NCI-H1048 (cell line): ENCODE measurements at places on chromosomes 5 and 9.

DNA sequence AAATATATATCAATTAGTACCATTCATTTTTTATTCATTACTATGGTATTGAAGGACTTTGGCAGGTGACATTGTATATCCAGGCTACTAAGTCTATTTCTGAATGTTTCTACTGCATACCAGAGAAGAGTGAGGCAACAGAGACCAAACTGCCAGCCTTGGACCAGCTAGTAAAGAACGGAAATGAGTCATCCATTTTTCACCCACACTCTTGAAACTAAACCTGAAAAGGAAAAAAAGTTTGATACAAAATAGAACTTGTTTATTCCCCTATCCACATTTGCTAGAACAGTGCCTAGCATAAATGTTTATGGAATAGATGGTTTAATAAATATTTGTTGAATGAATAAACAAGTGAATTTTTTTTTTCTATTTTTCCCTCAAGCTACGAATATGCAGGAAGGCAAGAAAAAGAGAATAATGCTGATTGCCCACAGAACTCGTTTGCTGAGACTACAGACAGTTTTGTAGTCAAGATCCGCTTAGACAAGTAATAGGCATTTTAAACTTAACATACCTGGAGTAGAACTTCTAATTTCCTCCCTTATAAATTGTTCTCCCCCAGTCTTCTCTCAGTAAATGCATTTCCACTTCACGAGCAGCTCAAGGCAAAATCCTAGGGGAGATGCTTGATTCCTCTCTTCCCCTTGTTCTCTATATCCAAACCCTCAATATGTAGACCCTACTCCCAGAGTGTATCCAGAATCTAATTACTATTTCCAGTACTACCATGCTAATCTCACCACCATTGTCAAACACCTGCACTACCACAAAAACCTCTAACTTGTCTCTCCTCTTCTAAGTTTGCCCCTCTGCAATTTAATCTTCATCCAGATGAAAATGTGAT is 146.2 kb upstream of the RASA1 start:
- no peak for DNase-seq

DNA sequence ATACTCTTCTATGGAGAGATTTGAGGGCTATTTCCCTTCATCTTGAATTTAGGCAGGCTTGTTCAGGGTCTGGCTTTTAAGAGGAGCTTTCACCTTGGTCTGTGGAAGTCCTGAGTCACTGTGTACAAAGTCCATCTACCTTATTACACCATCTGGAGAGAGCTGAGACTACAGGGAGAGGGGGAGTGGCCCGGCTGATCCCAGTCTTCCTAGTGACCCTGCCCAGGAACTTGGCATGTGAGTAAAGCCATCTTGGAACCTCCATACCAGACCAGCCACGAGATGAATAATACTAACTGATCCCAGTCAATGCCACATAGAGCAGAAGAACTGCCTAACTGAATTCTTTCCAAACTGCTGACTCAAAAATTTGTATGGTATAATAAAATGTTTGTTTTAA is 8.4 kb upstream of the IL6ST start:
- DNase-seq, result no peak

DNA sequence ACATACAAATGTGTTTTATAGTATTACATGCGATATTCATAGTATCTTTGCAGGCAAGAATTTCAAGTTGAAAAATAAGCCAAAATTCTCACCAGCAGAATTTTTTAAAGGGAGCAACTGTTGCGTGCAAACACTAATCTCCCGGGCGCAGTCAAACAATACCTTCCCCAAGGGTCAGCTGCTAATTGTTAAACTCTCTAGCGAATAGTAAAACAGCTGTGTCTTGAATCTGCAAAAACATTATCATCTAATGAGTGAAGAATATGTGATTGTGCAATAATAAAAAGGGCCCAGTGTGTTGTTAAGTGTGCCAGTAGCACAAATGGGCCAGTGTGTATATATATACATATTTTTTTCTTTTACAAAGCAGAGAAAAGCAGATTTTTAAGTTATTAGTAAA is 131.4 kb downstream of the CCDC192 start:
- no peak for DNase-seq

DNA sequence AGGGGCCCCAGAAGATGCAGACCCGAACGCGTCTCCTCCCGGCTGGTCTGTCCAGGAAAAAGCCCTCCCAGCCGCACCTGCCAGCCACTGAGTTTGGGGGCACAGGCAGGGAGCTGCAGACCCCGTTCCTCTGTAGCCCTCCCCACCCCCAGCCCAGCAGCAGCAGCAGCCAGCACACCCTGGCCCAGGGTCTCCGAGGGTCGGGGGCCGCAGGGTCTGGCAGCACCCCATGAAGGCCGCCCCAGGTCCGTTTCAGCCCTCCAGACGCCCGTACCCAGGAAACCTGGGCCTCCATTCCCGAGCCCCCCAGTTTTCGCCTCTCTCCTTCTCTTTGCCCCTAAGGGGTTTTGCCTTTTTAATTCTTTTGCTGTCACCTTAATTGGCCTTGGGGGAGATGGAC is 19.7 kb downstream of the EXD3 start:
- DNase-seq, result no peak

- no peak for DNase-seq
Observed at GRCh38 chr5:80919678-80920196, 40.4 kb upstream of the RASGRF2 start.

DNA sequence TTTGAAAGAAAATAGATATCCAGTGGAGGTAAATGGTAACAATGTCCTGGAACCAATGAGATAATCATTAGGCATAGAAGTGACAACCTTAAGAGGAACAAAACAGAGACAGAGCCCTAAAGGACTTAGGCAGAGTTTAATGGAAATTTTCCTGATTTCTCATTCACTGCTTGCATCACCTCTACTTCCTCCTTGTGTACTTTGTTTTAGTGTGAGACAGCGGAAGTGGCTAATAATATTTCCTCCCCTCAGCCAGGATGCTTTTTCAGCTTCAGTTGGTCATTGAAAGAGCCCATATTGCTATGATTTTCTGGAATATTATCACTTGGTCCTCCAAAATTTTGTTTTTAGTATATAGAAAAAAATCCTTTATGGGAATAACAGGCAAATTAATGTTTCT is 153.4 kb upstream of the MPDZ start:
- DNase-seq, result no peak

DNA sequence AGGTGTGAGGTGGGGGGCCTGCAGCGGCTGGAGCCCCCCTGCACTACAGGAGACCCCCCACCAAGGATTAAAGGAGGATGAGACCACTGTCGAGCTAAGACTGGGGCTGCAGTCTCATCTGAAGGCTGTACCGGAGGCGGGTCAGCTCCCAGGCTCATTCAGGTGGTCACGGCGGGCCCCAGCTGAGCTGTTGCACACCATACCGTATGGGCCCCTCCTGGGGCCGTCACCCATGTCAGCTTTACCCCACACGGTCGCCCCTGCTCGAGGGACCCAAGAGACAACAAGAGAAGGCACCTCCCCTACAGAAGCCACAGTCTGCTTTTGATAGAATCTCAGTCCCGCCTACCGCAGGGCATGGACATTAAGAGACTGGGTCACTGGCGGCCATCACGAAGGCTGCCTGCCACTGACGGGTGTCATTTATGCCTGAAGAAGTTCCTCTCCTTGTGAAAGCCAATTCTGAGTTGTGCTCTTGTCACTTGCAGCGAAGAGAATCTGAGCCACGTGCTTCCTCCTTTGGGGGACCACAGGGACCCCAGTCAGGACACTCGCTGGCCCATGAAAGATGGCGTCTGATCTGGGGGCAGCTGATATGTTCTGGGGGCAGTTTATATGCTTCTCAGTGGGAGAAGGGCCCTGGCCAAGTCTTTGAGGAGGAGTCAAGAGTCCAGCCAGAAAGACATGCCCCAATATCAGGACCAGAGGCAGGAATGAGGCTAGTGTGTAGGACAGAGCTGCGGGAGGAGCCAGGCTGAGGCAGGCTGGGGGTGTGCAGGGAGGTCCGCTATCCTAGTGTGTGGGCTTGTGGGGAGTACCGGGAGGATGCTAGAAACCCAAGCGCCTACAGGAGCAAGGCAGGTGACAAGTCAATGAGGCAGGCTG is 102.4 kb downstream of the ZNF354C start:
- DNase-seq, result no peak

DNA sequence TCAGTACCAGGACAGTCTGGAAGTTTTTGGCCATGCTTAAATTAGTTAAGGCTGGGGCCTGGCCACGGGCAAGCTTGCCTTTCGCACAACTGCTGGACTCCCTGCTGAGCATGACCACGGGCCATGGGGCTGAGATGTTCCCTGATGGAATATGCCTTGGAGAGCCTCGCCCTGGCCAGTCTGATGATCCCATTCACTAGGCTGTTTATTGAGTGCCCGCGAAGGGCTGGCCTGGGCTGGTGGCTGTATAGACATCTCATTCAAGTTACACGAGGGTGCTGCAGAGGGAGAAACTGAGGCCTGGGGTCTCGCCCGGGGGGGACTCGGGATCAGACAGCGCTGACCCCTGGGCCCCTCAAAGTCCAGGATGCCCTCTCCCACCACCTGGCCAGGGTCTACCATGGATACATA is 7.8 kb upstream of the RXRA start:
- DNase-seq, result no peak

DNA sequence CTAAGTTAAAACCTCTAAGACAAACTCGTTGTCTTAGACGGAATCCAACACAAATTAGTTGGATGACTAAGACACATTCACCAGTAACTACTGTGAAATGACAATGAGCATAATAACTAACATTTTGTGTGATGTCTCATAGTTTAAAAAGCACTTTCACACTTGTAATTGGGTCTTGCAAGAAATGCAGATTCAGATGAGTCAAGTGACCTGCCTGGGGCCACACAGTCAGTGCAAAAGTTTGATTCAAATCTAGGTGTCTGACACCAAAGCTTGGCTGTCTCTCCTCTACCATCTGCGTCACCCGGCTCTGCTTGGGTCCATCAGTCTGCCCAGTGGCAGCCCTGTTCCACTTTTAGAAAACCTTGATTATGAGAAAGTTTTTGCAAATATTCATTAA is 143.7 kb downstream of the TTLL11 start:
- no peak for DNase-seq

DNA sequence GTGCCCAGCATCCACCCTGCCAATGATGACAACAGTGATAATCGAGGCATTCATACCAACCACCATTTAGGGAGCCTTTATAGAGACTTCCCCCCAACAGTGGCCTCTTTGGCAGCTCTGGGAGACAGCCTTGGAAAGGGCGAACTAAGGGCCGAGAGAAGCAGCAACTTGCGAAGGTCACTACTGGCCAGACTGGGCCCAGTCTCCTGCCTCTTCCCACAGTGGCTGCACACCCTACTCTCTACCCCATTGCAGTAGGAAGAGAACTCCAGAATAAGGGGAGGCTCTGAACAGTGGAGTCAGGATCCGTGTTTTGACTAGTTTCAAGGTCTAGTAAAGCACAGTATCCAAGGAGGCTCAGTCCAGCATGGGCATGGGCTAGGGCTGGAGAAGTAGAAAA is 5.3 kb downstream of the LHX6 start:
- DNase-seq, result no peak

DNA sequence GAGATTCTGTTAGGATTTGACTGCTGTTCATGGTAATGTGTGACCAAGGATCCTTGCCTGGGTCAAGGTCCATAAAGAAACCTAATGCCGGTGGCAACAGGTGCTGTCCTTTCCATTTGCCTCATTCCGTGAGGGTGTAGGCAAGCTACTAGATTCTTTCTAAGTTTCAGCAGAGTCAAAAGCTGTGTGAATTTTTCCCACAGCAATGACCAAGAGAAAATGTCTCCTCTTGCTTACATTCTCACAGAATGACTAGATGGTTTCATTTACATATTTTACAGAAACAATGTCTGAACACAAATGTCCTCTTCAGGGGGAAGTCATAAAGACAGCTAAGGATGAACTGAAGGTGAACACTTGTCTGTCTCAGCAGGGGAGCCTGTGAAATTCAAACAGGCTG is 75.3 kb upstream of the SV2C start:
- DNase-seq, result no peak

- DNase-seq, result no peak
Observed at GRCh38 chr5:104859437-104859836, 1296.8 kb upstream of the NUDT12 start.

DNA sequence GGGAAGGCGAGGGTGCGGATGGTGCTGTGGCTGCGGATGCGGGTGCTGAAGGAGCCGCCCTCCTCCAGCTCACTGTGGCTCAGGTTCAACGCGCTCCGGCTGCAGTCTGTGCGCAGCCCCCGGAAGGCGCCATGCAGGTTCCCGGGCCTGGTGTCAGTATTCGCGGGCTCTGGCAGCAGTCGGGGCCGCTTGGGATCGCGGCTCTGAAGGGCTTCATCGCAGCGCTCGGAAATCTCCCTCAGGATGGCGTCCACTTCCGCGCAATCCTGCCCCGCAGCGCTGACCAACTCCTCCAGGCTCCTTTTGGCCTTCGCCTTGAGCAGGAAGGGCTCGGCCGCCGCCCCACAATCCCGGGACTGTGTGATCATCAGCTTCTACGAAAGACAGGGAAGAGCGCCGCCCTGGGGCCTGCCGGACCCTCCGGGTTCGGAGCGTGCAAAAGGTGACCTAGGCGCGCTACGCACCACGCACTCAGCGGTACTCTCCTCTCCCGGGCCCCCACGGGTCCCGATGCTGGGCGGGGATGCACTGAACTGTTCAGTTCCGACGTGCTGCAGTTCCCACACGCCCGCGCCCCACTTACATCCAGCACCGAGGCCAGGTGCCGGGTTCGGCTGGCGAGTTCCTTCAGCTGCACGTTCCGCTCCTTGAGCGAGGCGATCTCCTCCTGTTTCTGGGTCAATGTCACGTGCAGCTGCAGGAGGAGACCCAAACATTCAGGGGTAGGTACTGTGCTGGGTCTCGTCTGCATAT is 6.5 kb downstream of the MCIDAS start:
- no peak for DNase-seq

GRCh38 chr5:76380346-76381066 is 22.6 kb upstream of the IQGAP2 start:
- DNase-seq, result no peak

- no peak for DNase-seq
Observed at GRCh38 chr9:33295571-33295970, 5.3 kb downstream of the NFX1 start.

- DNase-seq, result no peak
Observed at GRCh38 chr5:1014346-1014745, 5.7 kb downstream of the NKD2 start.

GRCh38 chr5:156534906-156535485 is 208.0 kb downstream of the SGCD start:
- DNase-seq, result no peak

DNA sequence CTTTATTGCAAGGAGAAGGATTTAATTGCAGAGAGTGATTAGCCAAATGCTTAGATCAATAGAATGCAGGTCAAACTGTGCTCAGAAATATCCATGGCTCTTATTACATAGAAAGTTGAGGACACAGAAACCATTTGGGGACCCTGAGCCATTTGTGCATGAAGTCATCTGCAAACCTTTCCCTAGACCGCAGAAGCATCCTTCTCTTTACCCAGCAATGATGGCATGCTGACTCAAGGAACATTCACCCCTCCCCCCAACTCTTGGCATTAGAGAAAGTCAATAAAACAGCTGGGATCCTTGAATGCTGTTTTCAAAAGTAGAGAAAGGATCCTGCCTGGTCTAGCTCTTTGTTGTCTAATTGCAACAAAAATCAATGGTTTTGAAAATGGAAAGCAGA is 73.5 kb downstream of the PPP2R2B start:
- DNase-seq, result no peak
